Right renal cortex interstitium (tissue), 3 donors: ENCODE measurements at places on chromosomes 4 and X.
A peak's percentile ranks its signal among the peaks of the same experiment; 100 is the strongest.

- DNase-seq = no peak
Observed at GRCh38 chr4:19286924-19287323, 964.8 kb upstream of the SLIT2 start.

- DNase-seq = no peak
Observed at GRCh38 chrX:63658920-63659319, 126.1 kb downstream of the ARHGEF9 start.

- no peak for DNase-seq
Observed at GRCh38 chr4:143559757-143560147, 46.2 kb downstream of the SMARCA5 start.

DNA sequence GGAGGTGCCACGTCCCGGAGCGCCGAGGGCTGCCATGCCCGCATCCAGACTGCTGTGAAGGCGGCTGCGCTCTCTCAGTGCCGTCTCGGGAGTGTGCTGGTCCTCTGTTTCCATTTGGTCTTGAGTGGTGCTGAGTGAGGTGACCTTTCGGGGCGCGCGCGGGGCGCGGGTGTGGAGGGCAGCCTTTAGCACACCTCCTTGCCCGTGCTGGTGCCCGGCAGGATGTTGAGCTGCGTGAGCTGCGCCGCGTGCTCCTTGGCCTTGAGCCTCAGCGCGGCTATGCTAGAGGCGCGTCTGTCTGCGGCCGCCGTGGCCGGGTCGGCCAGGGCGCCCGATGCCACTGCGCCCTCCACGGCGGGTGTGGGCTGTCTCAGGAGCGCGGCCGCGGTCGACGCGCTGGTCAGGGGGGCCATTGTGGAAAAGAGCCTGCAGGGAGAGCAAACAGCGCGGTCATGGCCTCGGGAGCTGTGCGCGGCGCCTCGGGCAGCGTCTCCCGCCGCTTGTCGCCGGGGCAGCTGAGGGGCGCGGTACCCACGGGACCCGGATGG lies 11.2 kb downstream of the ARX start:
- DNase-seq = no peak

GRCh38 chr4:88964450-88964849 lies 92.5 kb downstream of the FAM13A start:
- no peak for DNase-seq

DNA sequence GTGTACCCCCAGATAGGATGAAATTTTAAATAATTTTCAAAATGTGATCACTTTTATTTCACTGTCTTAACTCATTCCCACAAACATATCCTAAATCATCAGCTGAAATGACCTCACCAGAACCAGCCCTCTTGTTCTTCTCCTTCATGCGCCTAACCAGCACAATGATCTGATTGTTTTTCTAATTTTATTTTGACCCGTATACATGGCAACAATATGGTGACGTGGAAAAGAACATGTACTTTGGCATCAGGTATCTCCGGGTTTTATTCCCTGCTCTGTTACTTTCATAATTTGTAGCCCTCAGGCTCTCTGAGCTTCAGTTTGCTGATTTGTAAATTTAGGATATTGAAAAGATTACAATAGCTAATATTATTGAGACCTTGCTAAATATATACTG lies 562.4 kb upstream of the ZFP42 start:
- DNase-seq = no peak

DNA sequence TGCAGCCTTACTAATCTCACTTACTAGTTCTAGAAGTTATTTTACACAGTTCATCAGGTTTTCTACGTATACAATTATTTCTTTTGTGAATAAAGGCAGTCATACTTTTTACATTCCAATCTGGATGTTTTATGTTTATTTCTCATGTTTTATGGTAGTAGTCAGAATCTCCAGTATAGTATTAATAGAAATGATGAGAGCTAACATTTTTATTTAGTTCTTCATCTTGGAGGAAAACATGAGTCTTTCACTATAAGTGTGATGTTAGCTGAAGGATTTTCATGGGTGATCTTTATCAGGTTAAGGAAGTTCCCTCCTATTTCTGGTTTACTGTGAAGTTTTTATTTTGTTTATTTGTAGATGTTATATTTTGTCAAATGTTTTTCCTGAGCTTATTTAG lies 256.1 kb upstream of the GIMD1 start:
- no peak for DNase-seq

GRCh38 chrX:146754268-146754667 lies 55.3 kb upstream of the CXorf51B start:
- DNase-seq = no peak

- DNase-seq = no peak
Observed at GRCh38 chrX:129737916-129738315, 863 bp upstream of the XPNPEP2 start.

DNA sequence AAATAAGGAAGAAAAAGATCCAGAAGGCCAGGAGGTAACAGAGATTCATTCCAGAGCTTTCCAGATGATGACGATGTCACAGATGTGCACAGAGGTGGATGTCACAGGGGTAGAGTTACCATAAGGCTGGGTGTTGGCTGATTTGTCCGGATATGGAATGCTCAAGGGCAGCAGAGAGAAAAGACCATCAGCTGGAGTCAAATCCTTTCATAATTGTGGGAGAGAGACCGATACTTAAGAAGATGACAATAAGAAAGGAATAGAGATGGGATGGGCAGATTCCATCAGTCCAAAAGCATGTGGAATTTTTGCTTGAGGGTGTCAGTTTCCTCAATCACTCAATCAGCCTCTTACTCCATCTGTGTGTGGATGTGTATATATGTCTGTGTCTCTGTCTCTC lies 150.4 kb downstream of the CENPC start:
- no peak for DNase-seq

- DNase-seq = no peak
Observed at GRCh38 chrX:140022482-140022881, 57.2 kb upstream of the CXorf66 start.

DNA sequence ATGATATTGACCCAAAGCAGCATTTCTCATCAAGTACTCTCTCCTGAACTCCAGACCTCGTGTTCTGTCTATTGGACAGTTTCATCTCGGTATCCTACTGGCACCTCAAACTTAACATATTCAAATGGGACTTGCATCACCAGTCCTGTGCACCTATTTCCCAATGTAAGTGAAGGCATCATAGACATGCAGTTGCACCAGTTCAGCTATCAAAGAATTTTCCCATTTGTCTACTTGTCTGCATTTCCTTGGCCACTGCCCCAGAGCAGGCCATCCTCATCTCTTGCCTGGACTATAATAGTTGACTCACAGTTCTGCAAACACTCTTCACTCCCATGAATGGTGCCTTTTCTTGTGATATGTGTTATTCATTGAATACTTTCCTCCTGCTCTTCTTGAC lies 11.3 kb upstream of the LIMCH1 start:
- no peak for DNase-seq

- no peak for DNase-seq
Observed at GRCh38 chr4:41881981-41882624, 53.1 kb upstream of the TMEM33 start.

- peak; percentile 61 for DNase-seq
Observed at GRCh38 chrX:15493118-15493962, at the start of gene PIR. PIR (minus strand) TSS chrX:15493333; CDS start chrX:15491257, 2,076 bp downstream.

DNA sequence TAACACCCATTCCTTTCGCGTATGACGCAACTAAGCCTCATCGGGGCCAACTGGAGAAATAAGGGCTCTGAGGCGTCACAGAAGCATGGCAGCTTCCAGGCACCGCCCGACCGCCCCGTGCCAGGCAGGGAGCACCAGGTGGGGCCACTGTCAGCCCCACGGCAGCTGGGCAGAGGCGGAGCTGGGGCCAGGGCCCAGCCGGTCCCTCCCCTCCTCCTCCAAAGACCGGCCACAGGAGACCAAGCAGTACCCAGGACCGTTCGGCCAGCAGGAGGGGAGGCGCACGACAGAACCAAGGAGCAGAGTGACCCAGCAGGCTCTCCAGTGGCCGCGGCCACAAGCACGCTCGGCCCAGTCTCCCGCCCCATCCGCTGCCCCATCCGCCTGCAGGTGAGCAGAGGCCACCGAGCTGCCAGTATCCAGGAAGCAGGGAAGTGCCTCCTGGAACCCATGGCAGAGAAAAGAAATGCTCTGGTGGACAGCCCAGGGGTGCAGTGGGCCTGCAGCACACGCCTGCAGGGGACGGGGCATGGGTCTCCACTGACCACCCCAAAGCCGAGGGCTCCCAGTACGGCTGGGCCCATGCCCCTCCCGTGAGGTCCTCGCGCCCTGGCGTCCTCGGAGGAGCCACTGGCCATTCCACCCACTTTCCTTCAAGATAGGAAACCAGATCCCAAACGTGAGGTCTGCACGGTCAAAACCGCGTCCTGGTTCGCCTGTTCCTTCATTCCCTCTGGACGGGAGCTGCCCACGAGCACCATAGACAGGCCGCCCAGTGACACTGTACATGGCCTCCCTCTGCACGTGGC lies 9.6 kb downstream of the CTBP1 start:
- DNase-seq = no peak

DNA sequence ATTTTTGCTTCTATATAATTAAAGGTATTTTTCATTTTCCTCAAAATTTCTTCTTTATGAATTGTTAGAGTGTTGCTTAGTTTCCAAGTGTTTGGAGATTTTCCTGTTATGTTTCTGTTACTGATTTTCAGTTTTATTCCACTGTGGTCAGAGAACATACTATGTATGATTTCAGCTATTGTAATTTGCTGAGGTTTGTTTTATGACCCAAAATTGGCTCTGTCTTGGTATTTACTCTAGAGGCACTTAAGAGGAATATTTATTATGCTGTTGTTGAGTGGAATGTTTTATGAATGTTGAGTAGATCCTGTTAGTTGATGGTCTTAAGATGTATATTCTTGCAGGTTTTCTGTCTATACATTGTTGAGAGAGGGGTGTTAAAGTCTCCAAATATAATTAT lies 263.5 kb downstream of the PABPC4L start:
- no peak for DNase-seq

GRCh38 chr4:147958489-147959065 lies 226.7 kb downstream of the ARHGAP10 start:
- DNase-seq = no peak

DNA sequence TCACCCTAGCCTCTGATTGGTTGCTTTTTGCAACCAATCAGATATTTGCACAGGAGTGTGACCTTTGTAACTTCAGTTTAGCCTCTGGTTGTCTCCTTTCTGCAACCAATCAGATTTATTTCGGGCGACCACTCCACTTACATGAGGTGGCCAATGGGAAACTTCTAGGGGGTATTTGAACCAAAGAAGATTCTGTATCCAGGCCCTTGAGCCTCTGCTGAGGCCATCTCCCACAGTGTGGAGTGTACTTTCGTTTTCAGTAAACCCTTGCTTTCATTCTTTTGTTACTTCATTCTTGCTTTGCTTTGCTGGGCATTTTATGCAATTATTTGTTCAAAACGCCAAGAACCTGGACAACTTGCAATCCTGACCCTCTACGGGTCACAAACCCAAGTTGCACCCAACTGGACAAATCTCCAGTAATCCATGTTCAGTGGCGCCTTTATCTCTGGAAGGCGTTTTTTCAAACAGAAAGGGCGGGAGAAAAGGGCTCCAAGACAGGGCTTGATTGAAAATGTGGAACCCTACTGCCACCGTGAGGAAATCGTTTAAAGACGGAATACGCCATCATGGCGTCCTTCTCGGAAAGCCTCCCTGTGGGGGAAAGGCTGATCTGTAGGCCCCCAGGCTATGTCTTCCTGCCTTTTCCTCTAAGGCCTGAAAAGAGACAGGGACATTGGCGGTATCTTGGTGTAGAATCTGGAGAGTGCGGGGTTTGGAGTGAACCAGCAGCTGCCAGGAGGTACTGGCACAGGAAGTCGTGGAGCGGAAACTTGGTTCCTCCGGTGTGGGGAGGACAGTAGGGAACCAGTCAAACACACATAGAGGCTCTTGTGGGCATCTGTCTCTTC lies 184.6 kb downstream of the OR13H1 start:
- no peak for DNase-seq

- DNase-seq = no peak
Observed at GRCh38 chr4:174654634-174655033, 132.3 kb upstream of the HPGD start.

DNA sequence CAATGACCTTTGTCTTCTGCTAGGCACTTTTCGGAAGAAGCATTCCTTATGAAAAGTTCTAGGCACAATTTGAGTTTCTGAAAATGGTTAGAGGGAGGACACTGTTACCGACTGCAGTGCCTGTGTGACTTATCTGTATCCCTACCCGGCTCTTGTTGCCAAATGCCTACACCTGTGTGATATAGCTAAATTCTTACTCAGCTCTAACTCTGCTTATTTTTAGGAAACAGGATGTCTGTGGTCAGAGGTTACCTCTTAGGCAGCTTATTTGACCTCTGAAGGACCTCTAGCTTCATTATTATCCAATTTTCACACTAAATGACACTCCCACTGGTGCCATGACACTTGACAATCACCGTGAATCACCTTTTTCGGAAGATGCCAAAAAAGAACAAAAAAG lies 561.1 kb upstream of the SMIM31 start:
- DNase-seq = no peak

GRCh38 chr4:109979920-109980717 lies 67.4 kb downstream of the EGF start:
- DNase-seq = no peak

DNA sequence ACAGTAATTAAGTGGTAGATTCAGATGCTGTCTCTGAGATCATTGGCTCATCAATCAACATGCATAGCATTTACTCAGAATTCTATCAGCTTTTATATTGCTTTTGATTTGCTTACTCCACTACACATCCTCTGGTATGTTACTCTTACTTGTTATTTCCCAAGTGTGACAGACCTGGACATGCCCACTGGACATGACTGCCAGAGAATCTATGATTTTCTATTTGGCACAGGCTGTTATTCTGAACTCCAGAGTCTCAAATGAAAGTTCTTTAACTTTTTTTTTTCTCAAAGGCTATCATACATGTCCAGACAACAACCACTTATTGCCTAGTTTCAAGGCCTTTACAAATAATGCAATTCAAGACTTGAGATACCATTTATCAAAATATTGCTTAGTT lies 116.1 kb upstream of the ARHGAP24 start:
- DNase-seq = no peak

DNA sequence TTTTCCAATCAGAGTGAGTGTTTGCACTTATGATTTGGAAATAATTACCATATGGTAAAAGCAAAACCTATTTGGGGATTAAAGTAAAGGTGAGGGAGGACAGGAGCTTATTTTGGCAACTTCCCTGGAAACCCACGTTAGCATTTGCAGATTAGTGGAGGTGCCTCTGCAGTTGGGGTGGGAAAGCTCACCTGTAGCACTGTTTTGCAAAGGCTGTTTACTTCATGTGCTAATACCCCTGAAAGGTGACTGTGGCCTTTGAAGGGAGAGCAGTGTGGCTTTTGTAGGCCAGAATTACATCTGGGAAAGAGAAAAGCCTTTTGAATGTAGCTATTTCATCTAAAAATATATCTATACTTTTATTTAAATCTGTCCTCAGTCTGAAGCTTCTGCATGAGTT lies 9.4 kb downstream of the SUPT20HL1 start:
- DNase-seq = no peak

GRCh38 chr4:127995776-127996175 lies 30.6 kb downstream of the ABHD18 start:
- DNase-seq = no peak

DNA sequence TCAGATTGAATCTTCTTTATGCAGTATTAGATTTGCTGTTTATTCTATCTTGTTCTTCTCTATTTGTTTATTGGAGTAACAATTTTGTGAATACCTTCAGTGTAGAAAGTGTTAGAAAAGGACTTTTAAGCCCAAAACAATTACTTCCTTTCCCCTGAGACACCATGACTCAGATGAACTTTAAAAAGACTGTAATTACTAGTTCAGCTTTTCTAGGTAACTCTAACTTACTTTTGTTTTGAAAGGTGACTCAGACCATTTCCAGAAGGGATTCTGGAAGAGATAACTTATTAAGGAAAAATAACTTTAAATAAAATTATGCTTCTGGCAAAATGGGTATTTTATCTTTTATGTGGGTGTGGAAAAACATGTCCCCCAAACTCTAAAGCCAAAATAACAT lies 561.5 kb upstream of the PCDH10 start:
- DNase-seq = no peak
